ENCODE measurements at places on chromosomes 11 and 22. TPM values are rescaled to one million over a fixed set of nuclear protein-coding genes. Genes with fewer than 3 reads are reported as not detected.

- DNase-seq = no peak
Measured at GRCh38 chr11:59172345-59173079, 580 bp downstream of the DTX4 start.

Gene DUSP8
- total RNA-seq = 0.26 TPM

DNA sequence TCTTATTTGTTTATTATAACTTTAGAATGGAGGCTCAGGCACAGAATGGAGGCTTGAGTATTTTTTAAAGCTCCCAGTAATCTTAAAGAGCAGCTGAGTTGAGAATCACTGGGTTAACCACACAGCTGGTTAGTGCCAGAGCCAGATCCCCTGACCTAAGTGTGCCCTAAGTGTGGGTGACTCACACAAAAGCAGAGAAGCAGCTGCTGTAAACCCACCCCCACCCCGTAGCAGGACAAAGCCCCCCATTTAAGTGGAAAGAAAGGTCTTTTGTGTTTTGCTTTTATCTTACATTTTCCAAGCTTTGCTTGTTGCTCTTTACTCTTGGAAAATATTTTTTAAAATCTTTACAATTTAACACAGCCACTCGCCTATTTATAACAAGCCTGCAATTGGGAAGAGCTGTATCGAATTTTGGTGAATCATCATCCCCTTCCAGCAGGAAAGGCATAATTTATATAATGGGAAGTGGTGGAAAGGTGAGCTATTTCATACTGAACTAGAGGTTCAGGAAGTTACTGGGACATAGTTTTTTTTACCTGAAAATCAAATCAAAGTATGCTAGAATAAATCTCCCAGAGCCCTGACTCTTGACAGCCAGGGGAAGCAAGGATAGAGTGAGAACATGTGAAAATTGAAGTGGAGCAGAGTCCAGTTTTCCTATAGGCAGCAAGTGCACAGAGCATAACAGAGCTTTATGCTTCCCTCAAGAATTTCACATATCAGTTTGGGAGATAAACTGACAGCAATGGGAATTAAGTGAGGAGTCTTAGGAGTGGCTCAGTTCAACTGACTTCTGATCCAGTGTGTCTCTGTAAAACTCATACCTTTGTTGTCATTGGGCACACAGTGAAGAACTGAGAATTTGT is 405.7 kb downstream of the AASDHPPT start:
- DNase-seq = no peak

- DNase-seq = no peak
Measured at GRCh38 chr22:41910050-41911000, 4.5 kb downstream of the SHISA8 start.

Gene RIMBP3C
- total RNA-seq = 0.13 TPM

Gene CARD18
- total RNA-seq = not detected

DNA sequence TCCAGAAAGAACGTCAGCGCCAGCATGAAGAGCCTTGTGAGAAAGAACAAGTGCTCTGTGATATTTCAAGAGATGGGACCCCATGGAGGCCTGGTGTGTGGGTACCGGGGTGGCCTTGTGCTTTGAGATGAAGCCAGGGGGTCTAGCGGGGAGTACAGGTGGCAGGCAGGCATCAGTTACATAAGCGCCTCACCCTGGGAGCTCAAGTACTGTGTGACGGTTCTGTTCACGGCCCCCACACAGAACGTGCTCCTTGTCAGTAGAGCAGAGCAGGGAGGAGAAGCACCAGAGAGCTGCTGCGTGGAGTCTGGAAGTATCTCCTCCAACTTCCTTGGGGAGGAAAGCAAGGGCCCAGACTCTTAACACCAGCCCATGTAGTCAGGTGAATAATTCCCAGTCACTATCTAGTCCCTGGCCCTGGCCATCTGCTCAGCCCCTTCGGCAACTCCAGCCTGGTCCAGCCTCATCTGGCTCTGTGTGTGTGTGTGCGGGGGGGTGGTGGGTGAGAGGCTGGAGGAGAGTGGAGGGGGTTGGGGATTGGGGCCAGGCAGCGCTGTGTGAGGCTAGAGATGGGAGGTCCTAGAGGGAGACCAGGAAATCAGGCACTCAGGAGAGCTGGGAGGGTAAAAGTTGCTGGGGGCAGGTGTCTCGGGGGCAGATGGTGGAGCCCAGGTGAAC is 32.4 kb downstream of the MCM5 start:
- no peak for DNase-seq

GRCh38 chr11:44634401-44635281 is 69.2 kb downstream of the CD82 start:
- peak; percentile 77 for DNase-seq

DNA sequence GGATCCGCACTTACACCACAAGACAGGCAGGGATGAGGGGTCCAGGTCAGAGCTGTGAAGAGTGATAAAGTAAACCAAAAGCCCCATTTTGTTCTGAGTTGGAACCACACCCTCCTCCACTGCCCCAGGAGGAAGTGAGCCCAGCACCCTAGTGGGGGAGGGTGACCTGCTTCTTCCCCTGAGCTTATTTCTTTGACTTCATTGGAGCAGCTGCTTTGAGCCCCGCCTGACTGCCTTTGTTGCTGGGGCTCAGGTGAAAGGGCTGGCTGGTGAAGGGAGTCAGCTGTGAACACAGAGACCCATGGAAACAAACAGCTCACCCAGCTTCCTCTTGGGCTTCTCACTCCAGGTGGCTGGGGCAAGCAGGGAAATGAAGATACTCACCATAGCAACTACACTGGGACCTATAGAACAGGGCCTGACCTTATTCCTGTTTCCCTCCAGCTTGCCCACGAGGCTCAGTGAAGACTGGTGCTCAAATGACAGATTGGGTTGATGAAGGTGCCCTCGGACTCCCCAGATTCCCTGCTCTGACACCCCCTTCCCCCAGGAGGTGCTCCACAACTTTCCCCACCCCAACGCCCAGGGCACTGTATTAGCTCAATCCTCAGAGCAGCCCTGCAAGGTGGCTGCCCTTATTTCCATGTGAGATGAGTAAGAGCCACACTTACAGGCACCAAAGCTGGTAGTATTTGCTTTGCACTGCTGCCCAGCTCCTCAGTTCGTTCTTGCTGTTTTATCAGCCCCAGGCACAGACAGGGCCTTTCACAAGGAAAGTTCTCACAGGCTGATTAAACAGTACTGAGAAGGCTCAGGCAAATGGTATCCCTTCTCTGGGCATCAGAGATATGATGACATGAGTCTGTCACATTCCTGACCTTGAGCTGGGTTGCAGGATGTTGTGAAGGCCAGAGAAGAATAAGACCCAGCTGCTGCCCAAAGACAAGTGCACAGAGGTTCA is 2.4 kb downstream of the UCP2 start:
- peak; percentile 79 for DNase-seq

GRCh38 chr11:2810411-2811205 is 75.0 kb downstream of the CDKN1C start:
- DNase-seq = no peak

DNA sequence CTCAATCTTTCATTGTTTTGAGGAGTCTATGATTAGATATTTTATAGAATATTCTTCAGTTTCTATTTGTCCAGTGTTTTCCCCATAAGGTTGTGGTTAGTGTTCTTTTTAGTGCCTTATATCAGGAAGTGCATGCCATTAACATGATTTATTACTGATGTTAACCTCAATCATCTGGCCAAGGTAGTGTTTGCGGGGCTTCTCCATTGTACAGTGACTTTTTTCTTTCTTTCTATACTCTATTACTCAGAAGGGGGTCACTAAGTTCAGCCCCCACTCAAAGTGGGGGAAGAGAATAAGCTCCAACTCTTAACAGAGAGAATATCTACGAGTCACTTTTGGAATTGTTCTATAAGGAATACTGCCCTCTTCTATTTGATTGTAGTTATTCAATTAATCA is 415.8 kb downstream of the DYNC2H1 start:
- DNase-seq = peak; percentile 78

DNA sequence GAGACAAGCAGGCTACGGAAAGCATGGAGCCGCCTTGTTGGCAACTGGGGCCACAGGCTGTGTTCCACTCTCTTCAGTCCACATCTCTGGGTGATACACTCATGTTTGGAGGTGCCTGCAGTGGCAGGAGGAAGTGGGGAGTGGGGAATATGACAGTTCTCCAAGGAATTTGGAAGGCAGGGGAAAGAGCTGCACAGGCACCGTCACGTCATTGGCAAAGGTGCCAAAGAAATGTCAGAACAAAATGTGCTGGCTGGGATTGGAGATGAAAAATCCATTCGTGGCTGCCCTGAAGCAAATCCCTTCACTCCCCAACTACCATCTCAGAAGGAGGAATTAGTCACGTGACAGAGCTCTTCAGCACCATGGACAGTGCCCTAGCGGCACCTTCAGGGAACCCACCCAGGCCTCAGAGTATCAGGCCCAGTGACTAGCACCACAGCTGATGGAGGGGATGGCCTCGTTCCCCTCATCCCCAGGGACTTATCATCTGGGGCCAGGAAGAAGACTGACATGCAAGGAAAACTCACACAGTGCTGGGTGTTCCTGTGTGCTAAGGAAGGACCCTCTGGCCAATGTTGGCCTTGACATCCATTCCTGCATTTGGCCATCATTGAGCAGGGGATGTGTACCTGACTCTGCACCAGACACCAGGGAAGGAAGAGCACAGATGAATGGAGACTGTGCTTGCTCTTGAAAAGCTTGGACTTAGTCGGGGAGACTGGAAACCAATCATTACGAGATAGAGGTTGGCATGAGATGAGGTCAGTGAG is 48.5 kb upstream of the PRDM11 start:
- peak; percentile 53 for DNase-seq

Gene GDPD4
- not detected for total RNA-seq

GRCh38 chr11:11724994-11725393 is 103.2 kb upstream of the GALNT18 start:
- no peak for DNase-seq

Gene SNX32
- total RNA-seq = 0.51 TPM

DNA sequence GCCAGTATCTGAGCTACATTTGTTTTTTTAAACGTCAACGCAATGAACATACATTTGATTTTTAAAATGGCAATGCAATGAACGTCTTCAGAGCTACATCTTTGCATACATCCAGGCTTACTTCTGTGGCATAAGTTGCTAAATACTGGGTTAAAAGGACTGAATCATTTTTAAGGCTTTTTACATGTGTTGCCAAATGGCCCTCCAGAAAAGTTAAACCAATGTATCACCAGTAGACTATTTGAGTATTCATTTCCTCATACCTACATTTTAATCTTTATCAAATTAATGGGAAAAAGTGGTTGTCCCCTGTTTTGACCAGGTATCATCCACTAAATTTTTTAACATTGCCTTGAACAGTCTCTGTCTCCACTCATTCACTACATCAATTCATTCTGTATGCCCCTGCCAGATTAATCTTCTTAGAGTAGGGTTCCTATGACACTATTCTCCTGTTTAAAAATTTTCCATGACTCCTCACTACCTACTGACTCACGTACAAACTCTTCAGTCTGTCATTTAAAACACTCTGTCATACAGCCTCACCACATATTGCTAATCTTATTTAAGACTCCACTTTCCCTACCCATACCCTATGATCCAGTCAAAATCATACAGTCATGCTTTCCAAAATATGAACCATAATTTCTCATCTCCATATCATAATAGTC is 12.4 kb upstream of the PRRG4 start:
- no peak for DNase-seq

DNA sequence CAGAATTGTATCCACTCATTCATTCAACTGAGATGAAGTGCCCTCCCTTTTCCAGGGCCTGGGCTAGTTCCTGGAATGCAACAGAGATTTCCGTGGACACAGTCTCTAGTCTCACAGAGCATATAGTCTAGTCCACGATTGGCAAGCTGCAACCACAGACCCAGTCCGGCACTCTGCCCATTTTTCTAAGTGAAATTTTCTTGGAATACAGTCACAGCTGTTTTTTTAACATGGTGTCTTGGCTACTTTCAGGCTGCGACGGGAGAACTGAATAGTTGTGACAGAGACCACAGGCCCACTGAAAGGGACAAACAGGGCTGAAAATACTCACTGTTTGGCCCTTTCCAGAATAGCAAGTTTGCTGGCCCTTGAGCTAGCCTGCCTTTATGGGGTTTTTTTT is 29.2 kb downstream of the ALG12 start:
- no peak for DNase-seq

DNA sequence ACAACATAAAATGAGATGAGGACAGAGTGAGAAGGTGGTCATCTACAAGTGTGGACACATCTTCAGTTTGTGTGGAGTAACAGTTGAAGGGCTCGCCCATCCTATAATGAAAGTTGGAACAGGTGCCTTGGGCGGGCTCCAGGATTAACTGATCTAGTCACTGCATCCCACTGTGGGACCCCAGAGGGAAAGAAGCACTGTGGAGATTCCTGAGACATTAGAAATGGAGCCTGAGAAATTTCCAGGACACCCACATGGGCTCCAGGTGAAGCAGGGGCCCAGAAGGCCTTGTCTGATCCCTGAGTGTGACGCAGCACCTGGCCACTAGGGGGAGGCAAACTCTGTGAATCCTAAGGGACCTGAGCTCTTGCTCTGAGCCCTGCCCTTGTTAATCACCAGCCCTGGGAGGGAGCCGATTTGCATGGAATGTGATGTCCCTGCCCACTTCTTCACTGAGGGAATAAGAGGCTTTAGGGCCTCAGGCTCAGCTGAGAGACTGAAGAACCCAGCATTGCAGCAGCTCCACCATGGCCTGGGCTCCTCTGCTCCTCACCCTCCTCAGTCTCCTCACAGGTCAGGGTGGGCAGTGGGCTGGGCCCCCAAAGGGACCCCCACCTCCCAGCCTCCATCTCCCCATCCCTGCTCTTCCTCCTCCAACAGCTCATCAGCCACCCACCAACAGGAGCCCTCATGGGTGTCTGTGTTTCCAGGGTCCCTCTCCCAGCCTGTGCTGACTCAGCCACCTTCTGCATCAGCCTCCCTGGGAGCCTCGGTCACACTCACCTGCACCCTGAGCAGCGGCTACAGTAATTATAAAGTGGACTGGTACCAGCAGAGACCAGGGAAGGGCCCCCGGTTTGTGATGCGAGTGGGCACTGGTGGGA is 98.4 kb downstream of the VPREB1 start:
- peak; percentile 35 for DNase-seq

DNA sequence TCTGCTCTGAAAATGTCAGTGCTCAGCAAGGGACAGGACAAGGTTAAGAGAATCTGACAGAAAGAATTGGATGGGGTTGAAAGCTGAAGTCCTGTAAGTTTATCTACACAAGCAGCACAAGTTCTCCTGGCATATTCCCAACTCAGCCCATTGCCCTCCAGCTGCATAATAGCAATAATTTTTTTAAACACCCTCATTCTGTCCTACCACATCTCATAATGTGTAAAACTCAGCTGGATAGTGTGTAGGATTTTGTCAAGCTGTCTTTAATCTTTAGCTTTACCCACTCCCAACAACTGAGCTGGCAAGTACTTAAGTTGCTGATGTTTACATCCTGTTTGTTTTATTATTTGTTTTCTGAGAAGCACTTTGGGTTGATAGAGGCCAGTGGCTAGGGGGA is 158.9 kb downstream of the CADM1 start:
- no peak for DNase-seq

- DNase-seq = no peak
Measured at GRCh38 chr11:111124724-111125123, 120.8 kb upstream of the POU2AF2 start.

Gene KCNJ11
- 0.64 TPM for total RNA-seq

Data from dermis microvascular lymphatic vessel endothelial cell (primary cell).